ENCODE measurements at places on chromosomes 4 and X.

DNA sequence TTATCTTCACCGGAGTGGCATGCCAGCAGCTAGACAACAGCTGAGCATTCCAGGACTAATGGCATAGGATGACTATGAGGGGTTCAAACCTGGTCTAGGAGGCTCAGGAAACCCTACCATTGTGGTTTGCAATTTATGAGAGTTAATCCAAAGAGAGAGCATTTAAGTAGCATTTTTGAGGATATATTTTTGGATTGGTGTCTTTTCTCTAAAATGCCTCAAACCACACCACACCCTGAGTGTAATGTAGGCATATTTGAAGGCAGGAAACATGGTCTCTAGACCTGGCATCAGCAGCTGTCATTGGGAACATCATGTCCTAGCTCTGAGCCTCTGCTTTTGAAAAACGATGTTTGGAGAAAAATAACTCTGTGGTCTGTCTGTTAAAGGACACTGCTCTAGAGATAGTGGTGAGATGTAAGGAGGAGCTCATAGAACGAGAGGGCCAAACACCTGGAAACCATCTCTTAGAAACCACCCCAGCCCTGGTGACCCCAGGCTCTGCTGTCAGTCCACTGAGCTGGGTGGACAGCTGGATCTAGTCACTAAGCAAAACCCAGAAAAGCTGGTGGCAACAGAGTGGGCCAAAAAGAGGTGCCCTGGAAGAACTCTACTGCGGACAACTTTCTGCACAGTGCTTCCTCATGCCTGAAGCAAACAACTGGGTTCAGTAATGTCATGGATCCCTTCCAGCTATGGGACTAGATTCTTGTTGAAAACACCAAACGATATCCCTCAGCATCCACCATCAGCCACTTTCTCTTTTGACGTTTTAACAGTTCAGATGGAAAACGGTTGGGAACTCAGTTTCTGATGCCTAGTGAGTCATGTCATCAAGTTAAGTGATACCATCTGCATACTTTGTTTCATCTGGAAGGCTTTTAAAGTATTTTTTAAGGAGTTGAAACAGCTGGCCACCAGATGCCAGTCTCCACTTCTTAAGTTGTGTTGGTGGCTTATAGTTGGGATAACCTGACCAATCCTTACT is 100.2 kb upstream of the C1QTNF7 start:
- peak; percentile 39 for DNase-seq

DNA sequence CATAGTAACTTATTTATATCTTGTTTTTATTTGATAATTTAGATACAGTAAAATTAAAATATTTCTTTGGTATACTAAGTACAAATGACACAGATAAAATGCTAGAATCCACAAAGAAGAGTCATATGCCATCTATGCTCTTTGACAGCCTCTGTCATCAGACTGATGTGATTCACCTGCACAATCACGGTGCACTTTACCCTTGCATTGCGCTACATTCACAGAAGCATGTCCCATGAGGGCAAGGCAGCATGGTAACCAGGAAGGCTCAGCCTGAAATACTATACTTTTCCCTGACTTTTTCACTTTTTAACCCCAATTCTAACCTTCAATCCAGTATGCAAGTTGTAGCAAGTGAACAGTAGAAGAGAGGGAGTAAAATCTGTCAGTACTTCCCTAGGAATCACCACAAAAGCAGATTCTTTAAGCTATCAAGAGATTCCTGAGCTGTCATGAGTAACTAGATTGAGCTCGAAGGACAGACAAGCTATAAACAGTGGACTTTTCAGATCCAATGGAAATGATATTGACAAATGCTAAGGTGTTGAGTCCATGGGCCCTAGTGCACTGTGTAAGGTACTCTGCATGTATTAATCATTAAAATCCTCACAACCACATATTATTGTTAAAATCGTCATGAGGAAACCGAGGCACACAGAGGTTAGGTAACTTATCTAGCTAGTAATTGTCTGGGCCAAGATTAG is 14.2 kb downstream of the SEC24D start:
- no peak for DNase-seq

GRCh38 chrX:112233164-112233563 is 150.6 kb upstream of the TRPC5 start:
- DNase-seq = no peak

DNA sequence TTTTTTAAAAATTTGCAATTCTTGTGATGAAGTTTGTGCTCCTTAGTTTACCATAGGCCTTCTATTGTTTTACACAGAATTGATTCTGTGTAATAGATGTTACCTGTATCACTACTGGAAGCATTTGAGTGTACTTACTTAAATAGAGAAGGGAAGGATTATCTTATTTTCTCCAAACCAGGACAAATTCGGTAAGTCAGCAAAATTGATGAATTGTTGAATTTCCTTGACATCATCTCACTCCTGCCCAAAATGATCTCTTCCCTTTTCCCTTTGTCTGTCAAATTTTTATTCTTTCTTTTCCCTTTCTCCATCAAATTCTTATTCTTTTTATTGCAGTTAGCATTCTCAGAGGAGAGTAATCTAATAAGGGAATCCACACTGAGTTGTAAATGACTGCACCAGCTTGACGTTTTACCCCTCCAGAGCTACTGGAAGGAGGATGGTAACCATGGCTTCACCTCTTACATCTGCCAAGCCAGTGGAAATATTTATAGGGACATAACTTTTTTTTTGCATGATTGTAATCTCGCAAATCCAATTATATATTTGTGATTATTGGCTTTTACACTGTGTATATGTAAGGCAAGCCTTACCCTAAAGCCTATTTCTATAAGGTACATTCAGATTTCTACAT is 42.6 kb upstream of the HAND2 start:
- no peak for DNase-seq

DNA sequence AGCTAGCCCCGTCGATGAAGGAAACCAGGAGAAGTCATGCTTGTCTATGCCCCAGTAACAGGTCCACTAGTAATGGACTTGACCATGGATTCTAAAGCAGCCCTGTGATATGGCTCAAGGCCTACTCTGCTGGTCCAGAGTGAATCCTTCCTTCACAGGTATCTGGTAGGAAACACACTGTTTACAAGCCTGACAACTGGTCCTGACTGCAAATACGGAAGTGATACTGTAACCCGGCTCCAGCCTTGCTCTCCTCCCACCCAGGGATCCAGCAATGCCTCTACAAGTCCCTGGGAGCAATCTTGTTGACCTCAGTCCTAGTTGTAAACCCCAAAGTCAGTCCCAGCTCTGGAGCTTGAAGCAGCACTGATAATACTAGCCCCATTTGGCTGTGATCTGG is 239.2 kb upstream of the GRID2 start:
- DNase-seq = no peak

DNA sequence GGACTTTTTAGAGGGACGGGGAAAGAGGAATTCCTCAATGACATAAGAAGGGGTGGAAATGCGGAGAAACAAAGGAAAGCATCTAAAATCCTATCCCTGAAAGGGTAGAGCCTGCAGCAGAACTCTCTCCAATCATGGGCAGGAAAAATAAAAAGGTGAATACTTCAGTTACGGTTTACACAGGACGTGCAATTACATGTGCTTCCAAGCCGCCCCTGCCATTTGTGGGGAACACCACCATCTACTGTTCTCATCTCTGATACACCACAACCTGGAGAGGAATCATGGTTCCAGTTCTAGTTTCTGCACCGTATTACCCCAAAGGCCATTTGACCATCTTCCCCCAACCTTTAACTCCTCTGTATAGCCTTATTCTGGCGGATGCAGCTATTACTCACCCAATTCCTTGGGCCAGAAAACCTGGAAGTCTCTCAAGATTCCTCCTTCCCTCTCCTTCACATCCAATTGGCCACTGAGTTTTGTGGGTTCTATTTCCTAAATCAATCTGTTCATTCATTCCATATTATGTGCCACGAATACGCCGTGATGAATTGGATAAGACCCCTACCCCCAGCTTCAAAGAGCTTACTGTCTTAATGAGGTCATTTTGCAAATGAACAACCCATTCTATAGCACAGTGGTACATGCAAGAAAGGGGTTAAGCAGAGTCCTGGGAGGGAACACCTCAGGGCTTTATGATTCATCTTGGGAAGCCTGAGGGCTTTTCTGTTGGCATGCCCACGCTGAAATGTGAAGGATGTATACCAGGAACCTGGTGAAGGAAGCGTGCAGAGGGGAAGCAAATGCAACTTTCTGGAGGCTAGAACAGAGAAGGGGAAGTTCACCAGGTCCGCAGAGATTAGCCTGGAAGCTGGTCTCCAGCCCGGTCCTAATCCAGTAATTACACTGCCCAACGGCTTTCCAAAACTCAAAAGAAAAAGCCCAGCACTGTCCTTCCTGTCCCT is 1.4 kb upstream of the MSL3 start:
- DNase-seq = peak; percentile 14

DNA sequence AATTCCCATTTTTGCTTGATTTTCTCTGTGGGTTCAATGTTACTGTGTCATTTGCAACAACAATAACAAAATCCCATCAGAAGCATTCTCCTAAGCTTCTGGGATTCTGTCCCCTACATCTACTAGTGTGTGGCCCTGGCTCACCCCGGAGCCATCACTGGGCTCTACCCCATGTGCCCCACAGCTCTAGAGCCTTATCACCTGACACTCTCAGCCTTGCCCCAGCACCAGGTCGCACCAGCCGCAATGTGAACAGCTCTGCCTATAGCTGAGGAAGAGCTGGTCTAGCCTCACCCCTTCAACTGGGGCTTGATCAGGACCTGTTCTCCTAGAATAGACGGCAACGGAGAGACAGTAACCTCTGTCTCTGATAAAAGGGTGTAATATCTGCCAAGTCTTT is 161.7 kb downstream of the SHROOM3 start:
- no peak for DNase-seq

DNA sequence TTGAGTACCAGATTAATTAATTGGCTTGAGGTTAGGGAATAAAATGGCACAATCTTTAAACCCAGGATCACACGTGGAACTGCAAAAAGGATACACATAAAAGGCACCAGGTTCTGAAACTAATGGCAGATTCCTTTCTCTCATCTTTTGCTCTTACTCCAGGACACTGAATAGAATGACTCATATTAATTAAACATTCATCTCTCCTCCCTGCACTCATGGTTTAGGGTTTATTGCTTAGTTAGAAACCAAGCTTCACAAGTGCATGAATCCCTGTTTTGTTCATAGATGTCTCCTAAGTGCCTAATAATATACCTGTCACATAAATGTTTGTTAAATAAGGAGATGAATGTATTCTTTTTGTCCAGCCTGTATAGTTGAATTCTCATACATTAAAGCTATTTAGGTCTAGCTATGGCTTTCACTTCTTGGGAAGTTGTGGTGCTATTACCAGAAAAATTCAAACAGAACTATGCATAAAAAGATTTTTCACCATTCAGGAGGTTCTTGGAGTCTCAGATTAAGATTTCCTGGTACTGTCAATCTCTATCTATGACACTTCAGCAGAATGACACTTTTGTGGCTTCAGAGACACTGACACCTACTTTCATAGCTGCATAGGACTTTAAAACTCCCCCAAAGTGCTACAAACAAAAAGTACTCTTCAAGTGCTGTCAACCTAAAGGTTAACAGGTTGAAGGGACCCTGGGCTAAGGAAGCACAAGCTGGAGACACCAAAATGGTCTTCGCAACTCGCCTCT is 7.4 kb downstream of the CORIN start:
- no peak for DNase-seq

GRCh38 chr4:144304025-144304424 is 163.5 kb upstream of the GYPA start:
- no peak for DNase-seq
